ENCODE measurements at places on chromosomes 5 and 9. TPM values are rescaled to one million over a fixed set of nuclear protein-coding genes. Genes with fewer than 3 reads are reported as not detected.

The UIMC1 gene
- 51.9 TPM for total RNA-seq

DNA sequence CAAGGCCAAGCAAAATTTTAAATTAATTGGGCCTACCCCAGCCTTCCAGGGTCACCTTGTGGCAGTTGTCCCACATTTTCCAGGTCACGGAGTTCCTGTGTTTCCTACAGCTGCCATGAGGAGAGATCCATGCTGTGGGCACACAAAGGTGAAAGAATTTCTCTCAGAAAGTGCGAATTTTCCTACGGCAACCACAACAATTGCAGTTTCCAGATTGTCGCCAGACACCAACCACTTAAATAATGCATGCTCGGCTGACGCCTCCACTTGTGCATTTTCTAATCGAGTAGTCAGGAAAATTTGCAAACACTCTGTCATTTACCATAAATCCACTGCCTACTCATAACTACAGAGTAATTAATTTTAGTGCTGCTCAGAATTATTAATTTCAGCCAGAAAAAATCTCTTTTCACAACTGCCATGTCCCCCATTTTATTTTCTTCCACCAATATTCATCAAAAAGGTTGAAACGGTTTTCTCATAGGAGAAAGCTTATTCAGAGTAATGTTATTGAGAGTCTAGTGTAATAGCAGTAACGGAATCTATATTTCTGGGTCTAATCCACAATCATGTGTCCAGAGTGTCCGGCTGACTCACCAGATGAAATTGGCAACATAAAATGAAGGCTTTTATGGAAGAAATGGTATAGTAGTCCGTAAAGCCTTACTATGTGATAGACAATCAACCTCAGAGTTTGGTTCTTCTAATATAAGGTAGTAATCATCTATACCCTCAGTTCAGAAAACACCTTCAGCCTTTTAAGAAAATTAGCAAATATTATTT lies 389.8 kb downstream of the NR2F1-AS1 start:
- no peak for DNase-seq

The IFNA13 gene
- total RNA-seq, result not detected

The TGFBI gene
- 18.8 TPM for total RNA-seq

The CYLC2 gene
- total RNA-seq, result not detected

The PCDHA9 gene
- not detected for total RNA-seq

Measured in naive thymus-derived CD4-positive, alpha-beta T cell (primary cell).